AG08395 (cell line): ENCODE measurements at places on chromosomes 7 and 10.

DNA sequence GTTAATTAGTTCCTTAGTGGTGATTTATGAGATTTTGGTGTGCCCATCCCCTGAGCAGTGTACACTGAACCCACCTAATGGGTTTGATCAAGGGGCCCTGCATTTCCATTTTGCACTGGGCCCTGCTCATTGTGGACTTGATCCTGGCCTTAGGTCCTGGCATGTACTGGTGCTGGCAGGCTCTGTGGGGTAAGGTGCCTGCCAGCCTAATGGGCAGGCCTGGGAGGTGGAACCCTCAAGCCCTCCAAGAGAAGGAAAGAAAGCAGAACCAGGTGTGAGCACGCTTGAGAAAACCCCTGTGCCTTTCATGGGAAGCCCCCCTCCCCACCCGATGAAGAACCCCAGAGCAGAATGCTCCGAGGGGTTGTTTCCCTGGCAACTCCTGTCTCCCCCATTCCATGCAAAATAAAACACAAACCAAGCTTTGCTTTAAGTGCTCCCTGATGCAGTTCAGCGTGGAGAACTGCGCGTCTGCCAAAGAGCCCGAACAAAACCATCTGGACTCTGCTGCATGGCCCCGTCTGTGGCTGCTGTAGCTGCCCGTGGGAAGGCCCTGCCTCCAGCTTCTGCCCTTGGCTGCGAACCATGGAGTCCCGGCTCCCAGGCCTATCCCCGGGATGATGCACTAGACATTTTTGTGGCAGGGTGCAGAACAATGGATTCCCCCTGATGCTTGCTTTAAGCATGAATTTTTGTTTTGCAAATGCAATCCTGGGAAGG lies 123.3 kb downstream of the PRPF18 start:
- DNase-seq, result peak; percentile 56

DNA sequence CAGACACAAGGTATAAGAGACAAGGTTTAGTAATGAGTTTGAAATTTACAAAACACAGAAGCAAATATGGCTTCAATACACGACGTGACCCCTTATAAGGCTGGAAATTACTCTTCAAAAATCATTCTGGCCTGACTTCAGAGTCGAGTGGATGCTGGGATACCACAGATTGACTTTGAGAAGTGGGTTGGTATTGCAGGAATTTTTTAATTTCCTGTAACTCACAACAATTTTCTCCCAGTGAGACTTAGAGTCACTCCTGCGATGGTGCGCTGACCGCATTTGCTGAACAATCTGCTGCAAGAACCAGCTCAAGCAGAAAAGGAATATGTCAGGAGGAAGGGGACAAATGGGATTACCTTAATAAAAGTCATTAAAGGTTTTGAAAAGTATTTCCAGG lies 132.1 kb downstream of the EMX2 start:
- DNase-seq, result no peak

- no peak for DNase-seq
These were observed 517.6 kb downstream of the KCNMA1 start for GRCh38 chr10:77120012-77120411.

DNA sequence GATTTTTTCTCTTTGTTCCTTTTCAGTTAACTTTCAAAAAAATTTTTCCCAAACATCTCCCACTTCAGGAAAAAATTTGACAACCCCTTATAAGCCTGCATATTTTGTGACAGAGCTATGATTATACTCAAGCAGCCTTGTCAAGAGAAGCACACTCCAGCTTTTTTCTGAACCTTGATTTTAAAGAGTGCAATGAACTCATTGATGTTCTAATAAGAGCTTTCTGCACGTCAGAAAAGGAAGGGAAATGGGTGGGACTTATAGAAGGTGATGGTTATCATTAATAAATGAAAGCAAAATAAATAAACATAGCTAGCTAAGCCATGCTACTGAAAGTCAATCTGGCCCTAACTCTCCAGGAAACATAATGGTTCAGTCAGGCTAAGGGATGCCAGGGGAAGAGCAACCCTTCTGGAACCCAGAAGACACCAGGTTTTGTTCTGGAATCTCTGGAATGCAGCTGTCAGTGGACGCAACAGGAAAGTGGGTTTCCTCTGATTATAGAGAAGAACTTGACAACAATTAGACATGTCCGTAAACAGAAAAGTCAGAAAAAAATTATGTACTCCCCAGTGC lies 76.1 kb downstream of the NHLRC2 start:
- no peak for DNase-seq

DNA sequence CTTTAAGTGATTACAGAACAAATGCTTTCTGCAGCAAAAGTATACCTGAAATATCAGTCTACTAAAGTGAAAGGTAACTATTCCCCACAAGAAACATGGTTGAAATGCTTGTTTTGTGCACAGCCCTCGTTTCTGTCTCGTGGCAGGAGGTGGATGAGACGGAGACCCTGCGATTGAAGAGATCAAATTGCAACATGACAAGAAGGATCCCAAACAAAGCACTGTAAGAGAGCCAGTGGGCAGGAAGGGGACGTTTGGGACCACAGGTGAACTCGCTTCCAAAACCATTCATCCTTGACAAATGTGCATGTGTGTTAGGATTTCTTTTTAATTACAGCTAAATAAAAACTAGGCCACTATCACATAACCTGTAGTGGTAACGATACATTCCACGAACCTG lies 192.6 kb downstream of the CCSER2 start:
- DNase-seq, result no peak

DNA sequence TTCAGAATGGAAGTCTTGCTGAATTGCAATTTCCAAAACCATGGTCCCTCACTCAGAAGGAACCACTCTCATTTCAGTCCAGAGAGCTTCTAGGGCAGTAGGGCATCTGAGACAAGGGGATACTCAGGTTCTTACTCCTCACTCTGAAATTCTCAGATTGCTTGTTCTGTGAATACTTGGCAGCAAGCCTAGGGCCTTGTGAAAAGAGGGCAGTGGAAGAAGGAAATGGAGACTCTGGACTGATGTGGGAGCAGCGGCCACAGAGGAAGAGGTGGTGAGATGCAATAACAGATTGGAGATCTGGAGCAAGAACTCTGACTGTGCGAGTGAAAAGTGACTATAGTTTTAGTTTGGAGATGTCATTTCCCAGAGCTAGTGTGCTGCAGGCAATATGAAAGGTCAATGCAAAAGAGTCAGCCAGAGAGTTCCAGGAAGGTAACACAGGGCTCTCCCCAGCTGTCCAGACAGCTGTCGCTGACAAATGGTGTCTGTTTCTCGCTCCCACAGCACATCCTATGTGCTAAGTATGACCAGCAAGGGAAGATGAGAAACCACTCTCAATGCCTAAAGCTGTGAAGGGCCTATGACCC lies 291.6 kb upstream of the KIAA1217 start:
- no peak for DNase-seq

- DNase-seq, result no peak
These were observed 33.7 kb upstream of the RHEB start for GRCh38 chr7:151553356-151553755.

GRCh38 chr10:29991382-29991781 lies 68.0 kb downstream of the JCAD start:
- DNase-seq, result no peak

DNA sequence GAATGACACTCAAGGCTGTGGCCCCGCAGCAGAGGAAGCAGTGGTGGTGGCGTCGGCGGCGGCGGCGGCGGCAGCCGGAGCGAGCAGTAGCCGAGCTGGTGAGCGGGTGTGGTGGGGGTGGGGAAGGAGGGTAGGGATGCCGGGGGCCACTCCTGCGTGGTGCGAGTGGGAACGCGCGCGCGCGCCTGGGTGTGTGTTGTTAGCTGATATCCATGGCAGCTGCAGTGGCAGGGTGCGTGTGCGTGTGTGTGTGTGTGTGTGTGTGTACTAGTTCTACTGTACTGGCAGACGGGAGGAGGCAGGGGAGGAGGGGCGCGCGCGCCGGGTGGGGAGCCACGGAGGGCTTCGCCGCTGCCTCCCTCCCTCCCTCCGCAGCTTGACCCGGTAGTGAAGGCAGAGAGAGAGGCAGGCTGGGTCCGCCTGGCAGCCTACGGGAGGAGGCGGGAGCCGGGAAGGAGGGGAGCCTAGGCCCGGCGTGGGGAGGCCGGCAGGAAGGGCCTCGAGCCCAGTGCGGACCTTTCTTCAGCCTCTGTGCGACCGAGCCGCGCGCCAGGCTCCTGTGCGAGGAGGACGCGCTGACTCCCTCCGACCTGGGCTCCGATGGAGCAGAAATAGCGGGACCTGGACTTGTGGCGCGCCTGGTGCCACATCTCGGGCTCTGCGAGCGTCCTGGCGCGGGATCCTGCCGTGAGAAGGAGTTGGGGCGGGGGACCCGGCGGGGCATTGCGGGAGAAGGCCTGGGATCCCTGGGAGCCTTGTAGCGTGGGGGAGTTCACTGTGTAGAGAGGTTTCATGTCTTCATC lies at the start of gene MAGI2:
Gene MAGI2, minus strand, starts transcription at position 110 of the 803 bp plus-strand sequence. CDS start 347 bp downstream, outside the sequence.
- peak; percentile 77 for DNase-seq

DNA sequence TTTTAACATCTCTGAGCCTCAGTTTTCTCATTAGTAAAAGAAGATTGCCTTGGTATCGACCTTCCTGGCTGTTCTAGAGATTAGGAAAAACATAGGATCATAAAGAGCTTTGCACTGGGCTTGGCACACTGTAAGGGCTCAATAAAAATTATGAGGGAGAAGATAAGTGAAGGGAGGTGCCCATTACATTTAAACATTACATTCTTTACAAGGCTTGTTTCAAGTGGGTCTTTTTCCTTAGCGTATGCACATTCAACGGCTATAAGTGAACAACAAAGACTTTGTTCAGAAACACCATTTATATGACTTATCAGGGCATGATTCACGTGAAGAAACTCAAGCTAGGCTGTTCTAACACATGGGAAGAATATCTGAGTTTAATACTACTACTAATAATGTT lies 351.9 kb upstream of the NPVF start:
- no peak for DNase-seq

GRCh38 chr7:18900236-18900635 lies 217.2 kb downstream of the TWIST1 start:
- DNase-seq, result no peak

DNA sequence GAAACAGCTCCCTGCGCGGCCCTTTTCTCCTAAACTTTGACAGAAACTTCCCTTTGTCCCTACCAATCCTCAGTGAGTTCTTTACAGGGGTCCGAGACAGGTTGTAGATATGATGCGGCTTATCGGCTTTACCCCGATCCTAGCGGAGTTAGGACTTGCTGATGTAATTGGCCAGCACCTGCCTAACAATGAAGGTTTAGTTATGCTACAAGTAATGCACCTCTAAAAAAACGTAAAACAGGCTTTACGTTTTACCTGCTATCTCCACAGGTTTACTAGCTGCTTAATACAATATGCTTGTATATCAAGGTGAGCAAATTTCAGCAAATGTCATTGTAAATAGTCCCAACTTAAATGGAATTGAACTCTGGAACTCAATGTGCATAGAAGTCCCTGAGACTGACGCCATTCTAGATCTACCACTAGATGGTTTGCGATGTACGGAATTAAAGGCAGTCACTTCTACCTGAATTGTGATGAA lies 697 bp upstream of the SNX13 start:
- DNase-seq, result peak; percentile 7

- no peak for DNase-seq
These were observed 878.5 kb downstream of the LRMDA start for GRCh38 chr10:76309741-76310587.

GRCh38 chr10:86372119-86372783 lies 5.7 kb upstream of the GRID1 start:
- DNase-seq, result no peak

DNA sequence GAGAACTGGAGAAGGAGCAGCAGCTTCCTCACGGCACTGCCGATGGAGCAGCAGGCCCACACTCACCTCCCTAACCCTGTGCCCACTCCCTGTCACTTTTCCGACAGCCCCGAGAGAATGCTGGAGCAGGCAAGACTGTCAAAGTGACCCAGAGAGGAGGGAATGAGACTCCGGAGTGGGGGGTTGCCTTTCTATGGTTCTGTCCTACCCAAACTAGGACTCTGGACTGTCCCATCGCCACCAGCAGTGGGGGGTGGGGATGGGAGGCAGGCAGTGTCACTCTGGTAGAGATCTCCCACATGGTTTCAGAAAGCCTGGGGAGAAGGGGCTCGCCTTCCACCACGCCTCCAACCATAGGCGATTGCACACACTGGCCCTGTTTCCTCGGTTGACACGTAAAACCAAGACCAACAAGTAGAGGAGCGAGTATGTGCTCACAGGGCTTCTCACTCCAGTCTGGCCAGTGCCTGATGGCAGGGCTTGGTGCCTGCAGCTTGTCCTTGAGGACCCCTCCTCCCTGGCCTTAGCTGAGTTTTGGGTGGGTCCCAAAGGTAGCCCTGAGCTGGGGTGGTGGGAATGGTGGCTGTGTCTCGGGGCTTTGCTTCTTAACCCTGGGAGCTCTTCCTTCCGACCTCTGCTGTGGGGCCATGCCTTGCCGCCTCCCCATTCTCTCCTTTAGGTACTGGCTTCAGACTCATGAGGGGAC lies 148.5 kb downstream of the PTPN20 start:
- DNase-seq, result no peak

- DNase-seq, result no peak
These were observed 11.7 kb upstream of the ZNF680 start for GRCh38 chr7:64574540-64575099.

DNA sequence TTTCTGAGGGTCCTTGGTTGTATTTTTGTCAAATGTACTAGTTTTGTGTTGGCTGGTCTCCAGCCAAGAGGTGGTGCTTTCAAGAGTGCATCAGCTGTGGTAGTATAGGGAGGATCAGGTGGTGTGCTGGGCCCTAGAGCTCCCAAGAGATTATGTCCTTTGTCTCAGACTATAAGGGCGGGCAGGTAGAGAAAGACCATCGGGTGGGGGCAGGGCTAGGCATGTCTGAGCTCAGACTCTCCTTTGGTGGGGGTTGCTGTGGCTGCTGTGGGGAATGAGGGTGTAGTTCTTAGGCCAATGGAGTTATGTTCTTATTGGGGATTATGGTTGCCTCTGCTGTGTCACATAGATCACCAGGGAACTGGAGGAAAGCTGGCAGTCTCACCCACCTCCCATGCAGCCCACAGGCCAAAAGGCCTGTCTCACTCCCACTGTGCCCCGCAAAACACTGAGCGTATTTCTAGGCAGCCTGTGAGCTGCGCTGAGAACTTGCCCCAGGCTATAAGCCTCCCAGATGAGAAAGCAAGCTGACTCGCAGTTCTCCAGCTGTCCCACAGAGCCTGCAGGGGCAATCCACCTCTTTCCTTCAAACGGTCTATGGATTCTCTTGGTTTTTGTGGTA lies 1066.7 kb downstream of the GRM8 start:
- DNase-seq, result no peak

GRCh38 chr7:128893251-128894100 lies 17.0 kb downstream of the KCP start:
- DNase-seq, result no peak

- DNase-seq, result no peak
These were observed 354.8 kb upstream of the CELF2 start for GRCh38 chr10:10662716-10663408.

- no peak for DNase-seq
These were observed 104.5 kb downstream of the GALNT17 start for GRCh38 chr7:71236230-71237105.

GRCh38 chr10:71717551-71717951 lies 2.0 kb downstream of the C10orf105 start:
- DNase-seq, result no peak

GRCh38 chr10:14481752-14482151 lies 151.0 kb upstream of the FRMD4A start:
- DNase-seq, result no peak

GRCh38 chr7:113256883-113257531 lies 138.7 kb upstream of the SMIM30 start:
- no peak for DNase-seq
